ENCODE measurements at places on chromosomes 6 and 20. TPM values are rescaled to one million over a fixed set of nuclear protein-coding genes. Genes with fewer than 3 reads are reported as not detected.

RING1 gene
- total RNA-seq, result 22.5 TPM

MYBL2 gene
- total RNA-seq, result 27.6 TPM

BFSP1 gene
- total RNA-seq, result 3.6 TPM

EYS gene
- total RNA-seq, result not detected

ADAM33 gene
- total RNA-seq, result under 0.01 TPM

FRS3 gene
- 1.00 TPM for total RNA-seq
